Thyroid gland (tissue), 4 donors: ENCODE measurements at places on chromosomes 12 and 14. TPM values are rescaled to one million over a fixed set of nuclear protein-coding genes. Genes with fewer than 3 reads are reported as not detected.

The TC2N gene
- 75.0 TPM for total RNA-seq

The TCTN2 gene
- 34.5 TPM for total RNA-seq

The TMEM119 gene
- 21.6 TPM for total RNA-seq

The AHNAK2 gene
- 8.9 TPM for total RNA-seq

The FLVCR2 gene
- total RNA-seq: 6.0 TPM

The NEDD8 gene
- 149 TPM for total RNA-seq

GRCh38 chr14:103230021-103230420 lies 104.0 kb upstream of the EIF5 start:
- no peaks in the 10 kb centered on the region for H3K36me3 ChIP-seq
- DNase-seq: no peak
- no peaks in the 10 kb centered on the region for H3K27me3 ChIP-seq
- H3K4me3 ChIP-seq: no peak overlapping the region
- H3K27ac ChIP-seq: no peak overlapping the region
- no peaks in the 10 kb centered on the region for H3K4me1 ChIP-seq

GRCh38 chr12:98227162-98227561 lies 288.2 kb upstream of the TMPO start:
- no peaks in the 10 kb centered on the region for H3K4me1 ChIP-seq
- H3K27ac ChIP-seq: no peak overlapping the region
- no peak overlapping the region for H3K4me3 ChIP-seq
- no peak for DNase-seq

- no peak overlapping the region for H3K4me3 ChIP-seq
- no peaks in the 10 kb centered on the region for H3K4me1 ChIP-seq
- H3K36me3 ChIP-seq: no peaks in the 10 kb centered on the region
- no peak for DNase-seq
Observed at GRCh38 chr12:88923631-88924030, 343.4 kb upstream of the KITLG start.

GRCh38 chr14:37994846-37995372 lies 212.8 kb upstream of the SSTR1 start:
- H3K4me3 ChIP-seq: no peak overlapping the region
- H3K4me1 ChIP-seq: no peaks in the 10 kb centered on the region
- no peak overlapping the region for H3K27ac ChIP-seq
- DNase-seq: no peak
- no peaks in the 10 kb centered on the region for H3K27me3 ChIP-seq
- H3K36me3 ChIP-seq: no peaks in the 10 kb centered on the region

GRCh38 chr12:91663744-91664143 lies 481.1 kb upstream of the DCN start:
- no peak for DNase-seq
- no peaks in the 10 kb centered on the region for H3K27me3 ChIP-seq
- H3K4me3 ChIP-seq: no peak overlapping the region

DNA sequence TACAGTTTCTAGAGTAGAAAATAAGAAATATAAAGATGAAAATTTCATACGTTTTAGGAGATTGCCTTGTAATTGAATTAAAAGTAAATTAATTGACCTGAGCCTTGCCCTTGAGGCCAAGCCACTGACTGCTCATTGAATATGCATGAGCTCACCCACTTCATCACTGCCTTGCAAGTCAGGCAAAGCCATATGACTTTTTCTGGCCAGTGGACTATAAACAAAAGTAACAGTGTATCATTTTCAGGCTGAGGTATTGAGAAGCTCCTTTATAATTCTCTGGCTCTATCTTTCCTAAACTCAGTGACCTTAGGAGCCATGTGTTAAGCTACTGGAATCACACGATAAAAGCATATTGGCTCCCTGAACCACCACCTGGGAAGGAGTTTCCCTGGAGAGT lies 369.3 kb downstream of the NUAK1 start:
- H3K4me3 ChIP-seq: no peak overlapping the region
- no peaks in the 10 kb centered on the region for H3K27me3 ChIP-seq
- H3K4me1 ChIP-seq: peaks cover 23% of the 10 kb centered on the region
- H3K36me3 ChIP-seq: no peaks in the 10 kb centered on the region
- no peak for DNase-seq
- H3K27ac ChIP-seq: no peak overlapping the region

DNA sequence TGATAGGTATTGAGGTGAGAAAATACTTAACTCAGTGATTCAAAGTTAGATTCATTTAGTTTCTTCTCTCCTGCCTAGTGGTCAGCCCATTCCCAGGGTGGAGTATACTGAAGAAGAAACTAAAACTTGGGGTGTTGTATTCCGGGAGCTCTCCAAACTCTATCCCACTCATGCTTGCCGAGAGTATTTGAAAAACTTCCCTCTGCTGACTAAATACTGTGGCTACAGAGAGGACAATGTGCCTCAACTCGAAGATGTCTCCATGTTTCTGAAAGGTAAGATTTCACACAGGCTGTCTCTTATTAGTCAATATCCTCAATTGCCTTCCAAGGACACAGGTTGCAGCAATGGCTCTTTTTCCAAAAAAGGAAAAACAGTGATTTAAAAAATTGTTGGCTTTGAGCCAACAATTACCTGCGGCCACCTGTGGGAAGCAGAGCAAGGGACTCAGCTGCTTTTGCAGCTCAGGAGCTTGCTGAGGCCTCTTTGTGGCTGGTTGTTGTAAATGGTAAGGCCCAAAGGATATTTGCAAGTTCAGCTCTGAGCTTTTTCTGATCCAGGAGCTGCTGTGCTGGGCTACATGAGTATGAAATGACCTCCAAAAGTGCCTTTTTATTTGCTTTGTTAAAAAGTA lies 33.9 kb downstream of the TPH2 start:
- no peak overlapping the region for H3K4me3 ChIP-seq
- H3K36me3 ChIP-seq: no peaks in the 10 kb centered on the region
- H3K27me3 ChIP-seq: no peaks in the 10 kb centered on the region
